Spleen (tissue), 13 donors: ENCODE measurements at places on chromosomes 7 and 10.

DNA sequence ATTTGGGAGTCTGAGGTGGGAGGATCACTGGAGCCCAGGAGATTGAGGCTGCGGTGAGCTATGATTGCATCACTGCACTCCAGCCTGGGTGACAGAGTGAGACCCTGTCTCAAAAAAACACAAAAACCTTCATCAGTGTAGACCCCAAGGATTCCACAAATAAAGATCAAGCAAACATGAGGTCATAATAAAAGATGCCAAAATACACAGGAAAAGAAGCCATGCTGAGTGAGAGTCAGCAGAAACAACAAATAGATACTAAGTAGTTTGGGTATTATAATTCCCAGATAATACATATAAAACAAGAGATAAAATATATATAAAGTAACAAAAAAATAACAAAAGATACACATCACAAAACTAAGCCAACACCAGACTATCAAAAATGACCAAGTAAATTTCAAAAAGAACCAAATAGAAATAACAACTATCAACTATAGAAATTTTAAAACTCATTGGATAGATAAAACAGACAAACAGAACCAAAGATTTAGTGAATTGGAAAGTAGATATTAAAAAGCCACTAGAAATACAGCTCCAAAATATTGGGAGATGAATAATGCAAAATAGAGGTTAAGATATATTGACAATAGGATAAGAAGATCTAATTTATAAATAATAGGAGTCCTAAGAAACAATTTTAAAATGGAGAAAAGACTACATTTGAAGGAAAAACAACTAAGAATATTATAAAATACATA is 48.9 kb upstream of the FHIP2A start:
- no peak for DNase-seq

DNA sequence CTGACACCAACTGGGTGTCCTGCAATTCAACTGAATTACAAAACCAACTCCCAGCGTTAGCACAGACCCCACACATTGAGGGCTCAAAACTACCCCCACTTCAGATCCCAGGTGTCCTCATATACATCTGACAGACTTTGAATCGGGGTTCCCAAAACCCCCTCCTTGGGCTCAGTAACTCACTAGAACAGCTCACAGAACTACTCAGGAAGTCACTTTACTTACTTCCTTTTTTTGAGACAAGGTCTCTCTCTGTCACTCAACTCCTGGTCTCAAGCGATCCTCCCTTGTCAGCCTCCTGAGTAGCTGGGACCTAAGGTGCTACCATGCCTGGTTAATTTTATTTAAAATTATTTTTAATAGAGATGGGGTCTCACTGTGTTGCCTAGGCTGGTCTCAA is 456.0 kb downstream of the SDK1 start:
- no peak for DNase-seq

- peak; percentile 81 for DNase-seq
Observed at GRCh38 chr7:44291066-44291732, 34.2 kb downstream of the CAMK2B start.

- no peak for DNase-seq
Observed at GRCh38 chr7:94104301-94104700, 100.1 kb upstream of the BET1 start.

- DNase-seq: no peak
Observed at GRCh38 chr10:49330127-49330665, 31.2 kb downstream of the C10orf71 start.

- DNase-seq: no peak
Observed at GRCh38 chr10:113480851-113481502, 71.9 kb upstream of the HABP2 start.

GRCh38 chr10:132423966-132424861 is 27.2 kb downstream of the PWWP2B start:
- peak; percentile 76 for DNase-seq

- peak; percentile 66 for DNase-seq
Observed at GRCh38 chr10:46558392-46559185, 2.1 kb upstream of the GPRIN2 start.

DNA sequence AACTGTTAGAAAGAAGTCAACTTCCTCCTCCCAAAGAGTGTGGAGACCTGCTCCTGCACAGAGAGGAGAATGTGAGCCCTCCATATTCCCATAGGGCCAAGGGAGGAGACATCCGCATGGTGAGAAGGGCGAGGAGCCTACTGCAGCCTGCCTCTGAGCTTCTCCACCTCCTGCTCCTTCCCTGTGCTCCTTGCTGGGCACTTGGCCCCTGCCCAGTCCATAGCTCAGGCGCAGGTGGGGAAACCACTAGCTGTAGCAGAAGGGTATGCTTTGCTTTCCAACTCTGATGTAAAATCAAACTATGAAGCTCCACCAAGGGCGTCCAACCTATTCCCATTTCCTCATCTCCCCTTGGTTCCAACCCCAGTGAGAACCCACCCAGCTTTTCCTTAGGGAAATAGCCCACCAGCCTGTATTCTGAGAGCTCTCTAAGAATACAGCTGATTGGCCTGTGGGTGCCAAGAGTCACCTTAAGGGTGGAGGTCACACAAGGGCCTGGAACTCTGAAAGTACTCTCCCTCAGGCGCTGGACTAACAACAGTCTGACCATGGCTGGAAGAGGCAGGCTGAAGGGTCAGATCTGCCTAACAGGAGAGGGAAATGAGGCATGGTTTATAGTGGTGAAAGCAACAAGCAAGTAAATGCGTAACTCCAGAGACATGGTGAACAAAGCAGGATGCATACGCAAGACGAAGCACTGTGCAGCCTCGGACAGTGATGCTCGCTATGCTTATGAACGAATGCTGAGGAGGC is 13.9 kb downstream of the ZNF488 start:
- peak; percentile 34 for DNase-seq

DNA sequence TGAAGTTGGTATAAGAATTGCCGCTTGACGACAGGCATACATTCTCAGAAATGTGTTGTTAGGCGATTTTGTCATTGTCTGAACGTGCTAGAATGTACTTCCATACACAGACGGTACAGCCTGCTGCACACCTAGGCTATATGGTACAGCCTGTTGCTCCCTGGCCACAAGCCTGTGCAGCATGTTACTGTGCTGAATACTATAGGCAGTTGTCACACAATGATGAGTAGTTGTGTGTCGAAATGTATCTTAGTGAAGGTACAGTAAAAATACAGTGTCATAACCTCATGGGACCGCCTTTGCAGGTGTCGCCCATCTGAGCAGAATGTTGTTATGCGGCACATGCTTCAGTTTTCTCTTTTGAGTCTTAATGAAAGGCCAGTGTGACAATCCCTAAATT is 66.5 kb downstream of the SHH start:
- no peak for DNase-seq

GRCh38 chr7:129258649-129259389 is 34.0 kb downstream of the AHCYL2 start:
- no peak for DNase-seq

DNA sequence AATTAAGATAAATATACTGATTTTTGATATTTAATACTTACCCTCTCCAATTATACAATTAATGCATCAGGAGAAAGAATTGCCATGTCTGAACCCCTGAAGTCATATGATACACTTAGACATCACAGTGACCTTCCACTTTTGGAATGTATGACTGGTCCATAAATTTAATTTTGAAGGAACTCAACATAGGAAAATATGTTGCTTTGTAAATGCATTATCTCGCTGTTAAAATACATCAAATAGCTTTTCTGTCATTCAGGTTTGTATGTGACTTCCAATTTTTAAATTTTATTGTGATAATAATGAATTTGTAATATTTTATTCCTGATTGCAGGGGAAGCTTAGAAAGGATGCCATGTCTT is 631.9 kb upstream of the ANKRD30A start:
- DNase-seq: no peak

GRCh38 chr10:123835575-123835974 is 56.0 kb downstream of the CPXM2 start:
- no peak for DNase-seq

DNA sequence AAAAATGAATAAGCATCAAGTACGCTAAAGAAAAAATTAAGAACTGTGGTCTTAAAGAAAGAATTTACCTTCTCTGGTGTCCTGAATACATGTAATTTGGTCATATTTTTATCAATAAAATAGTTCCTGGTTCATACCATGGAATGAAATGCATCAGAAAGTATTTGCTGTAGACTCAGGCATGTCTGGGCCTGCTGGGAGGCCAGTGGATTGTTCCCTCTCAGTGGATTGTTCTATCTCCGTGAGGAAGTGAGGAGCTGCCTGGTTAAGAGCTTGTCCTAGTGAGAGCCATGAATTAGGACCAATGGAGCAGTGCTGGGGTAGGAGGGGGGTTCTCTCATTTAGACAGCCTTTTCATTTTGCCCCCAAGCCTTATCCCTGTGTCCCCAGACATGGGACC is 211.7 kb upstream of the HABP2 start:
- DNase-seq: no peak

DNA sequence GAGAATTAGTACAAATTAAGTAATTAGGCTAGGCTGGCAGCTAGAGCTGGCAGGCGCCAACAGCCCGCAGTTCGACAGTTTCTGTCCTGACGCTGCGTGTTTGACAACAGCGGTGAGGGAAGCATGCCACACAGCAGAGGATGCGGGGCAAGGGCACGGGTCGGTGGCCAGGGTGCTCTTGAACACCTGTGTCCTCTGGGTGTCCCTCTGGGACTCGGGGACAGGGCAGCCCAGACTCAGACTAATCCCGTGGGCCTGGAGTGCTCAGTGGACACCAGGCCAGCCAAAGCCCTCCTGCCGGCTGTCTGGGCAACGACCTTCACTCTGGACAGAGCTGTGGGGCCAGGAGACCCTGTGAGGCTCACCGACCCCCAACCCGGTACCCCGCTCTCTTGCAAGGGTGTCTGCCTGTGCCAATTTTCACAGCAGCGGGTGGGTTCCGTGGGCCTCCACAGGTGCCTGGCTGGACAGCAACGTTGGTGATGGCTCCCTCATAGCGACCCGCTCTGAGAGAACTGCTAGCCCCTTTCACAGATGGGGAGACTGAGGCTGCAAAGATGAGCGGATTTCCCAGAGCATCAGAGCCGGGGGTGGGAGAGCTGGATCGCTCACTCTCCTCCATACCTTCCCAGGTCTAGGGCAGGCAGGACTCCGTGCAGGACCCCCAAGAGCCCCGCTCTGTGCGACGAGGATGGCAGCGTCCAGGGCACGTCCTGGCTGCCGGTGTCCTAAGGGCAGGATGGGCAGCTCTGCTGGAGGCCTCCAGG is 48.5 kb downstream of the FOXL3 start:
- DNase-seq: peak; percentile 64

- DNase-seq: peak; percentile 85
Observed at GRCh38 chr7:100366411-100367250, 6.7 kb upstream of the PILRA start.

GRCh38 chr7:30927559-30927958 is 15.9 kb downstream of the AQP1 start:
- no peak for DNase-seq

DNA sequence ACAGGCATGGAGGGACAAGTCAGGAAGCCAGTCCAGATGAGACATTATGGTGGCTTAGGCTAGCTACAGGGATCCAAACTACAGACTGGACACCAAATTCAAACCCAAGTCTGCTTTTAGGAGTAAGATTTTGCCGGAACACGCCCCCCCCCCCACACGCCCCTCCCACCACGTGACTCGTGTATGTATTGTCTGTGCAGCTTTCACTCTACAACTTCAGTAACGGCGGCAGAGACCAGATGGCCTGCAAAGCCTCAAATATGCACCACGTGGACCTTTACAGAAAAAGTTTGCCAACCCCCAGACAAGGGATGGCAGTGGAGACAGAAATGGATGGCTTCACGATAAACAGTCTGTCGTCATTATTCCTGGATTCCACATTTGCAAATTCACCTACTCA is 14.5 kb downstream of the HIPK2 start:
- DNase-seq: no peak

- no peak for DNase-seq
Observed at GRCh38 chr10:45557275-45557905, 115.2 kb downstream of the ZFAND4 start.

- no peak for DNase-seq
Observed at GRCh38 chr7:128422842-128423241, 13.1 kb upstream of the IMPDH1 start.

DNA sequence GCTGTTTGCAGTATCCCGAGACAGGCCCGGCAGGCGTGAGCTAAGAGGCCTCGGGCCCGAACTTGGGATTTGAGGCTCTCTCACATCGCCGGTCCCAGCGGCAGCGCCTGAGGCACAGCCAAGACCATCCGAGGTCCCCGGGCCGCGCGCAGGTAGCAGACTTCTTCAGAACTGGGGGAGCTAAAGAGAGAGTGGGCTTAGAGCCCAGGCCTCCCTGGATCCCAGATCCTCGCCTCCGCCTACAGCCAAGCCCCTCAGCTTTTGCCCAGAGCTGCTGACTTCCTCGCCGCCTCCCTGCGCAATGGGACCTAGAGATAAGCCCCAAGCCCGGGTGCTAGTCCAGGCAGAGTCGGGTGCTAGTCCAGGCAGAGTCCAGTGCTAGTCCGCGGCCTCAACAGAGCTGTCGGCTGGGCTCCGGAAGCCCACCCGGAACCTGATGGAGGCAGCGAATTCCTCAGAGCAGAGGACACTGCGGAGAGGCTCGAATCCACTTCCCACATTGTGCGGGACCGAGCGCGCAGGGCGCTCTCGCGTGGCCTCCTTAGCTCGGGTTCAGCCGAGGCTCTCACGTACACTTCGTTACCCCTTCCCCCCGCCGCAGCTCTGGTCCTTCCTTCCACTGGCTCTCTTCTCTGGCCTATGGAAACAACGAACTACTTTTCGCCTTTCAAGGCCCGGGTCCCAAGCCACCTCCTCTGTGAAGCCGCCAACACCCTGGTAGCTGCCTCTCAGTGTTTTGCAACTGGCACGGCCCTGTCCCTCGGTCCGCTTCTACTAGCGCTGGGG is 5.8 kb downstream of the LBX1 start:
- DNase-seq: no peak
